DMS79 treated with DMSO at 0.1 percent for 48 hours (cell line): ENCODE measurements at places on chromosomes 7 and 10.

DNA sequence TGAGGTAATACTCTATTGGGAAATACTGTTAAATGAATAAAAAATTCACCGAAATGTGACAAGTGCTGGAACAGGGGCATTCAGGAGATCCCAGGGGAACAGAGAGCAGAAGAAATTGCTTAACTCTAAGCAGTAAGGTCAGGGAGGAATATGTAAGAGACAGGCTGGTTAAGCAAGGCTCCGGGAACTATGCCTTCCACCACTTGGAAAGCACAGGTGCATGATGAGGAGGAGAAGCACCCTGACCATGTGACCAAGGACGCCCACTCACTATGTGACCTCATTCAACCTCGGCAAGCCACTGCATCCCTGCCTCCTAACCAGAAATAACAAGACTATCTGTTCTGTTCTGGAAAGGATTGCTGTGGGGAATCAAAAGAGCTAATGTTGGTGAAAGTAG is 218.4 kb downstream of the ELMO1 start:
- no peak for DNase-seq

- no peak for DNase-seq
These were observed 91.1 kb upstream of the ARHGAP21 start for GRCh38 chr10:24814568-24815313.

DNA sequence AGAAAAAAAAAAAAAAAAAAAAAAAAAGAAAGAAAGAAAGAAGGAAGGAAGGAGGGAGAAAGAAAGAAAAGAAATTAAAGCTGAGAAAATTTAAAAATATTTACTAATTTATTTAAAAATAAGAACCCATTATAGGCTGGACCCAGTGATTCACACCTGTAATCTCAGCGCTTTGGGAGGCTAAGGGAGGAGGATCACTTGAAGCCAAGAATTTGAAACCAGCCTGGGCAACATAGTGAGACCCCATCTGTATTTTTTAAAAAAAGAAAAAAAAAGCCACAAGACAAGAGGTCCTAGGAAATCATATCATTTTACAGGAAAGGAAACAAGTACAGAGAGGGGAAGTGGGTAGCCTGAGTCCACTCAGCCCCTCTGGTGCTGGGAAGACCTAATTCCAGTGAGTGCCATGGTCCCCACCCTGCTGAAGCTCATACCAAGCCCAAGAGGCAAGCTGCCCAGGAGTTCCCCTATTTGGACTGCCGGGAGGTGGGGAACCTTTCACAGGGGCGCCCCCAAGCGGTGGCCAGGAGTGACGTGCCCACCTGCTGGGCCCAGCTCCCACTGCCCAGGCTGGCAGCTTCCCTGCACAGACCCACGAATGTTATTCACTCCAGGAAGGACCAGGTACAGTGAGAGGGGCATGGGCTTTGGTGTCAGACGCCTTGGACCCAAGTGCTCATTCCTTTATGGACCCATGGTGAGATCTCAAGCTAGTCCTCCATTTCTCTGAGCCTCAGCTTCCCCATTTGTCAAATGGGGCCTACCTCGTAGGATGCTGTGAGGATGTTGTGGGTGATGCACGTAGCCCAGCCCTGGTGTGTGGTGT is 133.6 kb downstream of the ZMIZ1 start:
- no peak for DNase-seq

DNA sequence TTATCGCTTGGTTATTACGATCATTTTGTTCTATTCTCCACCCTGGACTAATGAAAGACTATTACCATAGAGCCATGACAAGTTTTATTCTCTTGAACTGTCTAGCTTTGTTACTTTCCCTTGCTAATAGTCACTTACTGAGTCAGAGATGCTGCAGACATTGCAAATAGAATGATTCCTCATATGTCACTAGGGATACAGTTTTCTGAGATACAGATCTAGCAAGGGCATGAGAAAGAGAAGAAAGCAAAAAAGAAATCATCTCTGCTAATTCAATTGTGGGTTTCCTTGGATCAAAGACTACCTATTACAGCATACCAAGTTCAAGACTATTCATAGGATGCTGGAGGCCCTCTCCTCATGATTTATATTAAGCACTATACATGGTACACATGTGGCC is 204.3 kb downstream of the MBL2 start:
- DNase-seq, result no peak
